ENCODE measurements at places on chromosomes 16 and 17. TPM values are rescaled to one million over a fixed set of nuclear protein-coding genes. Genes with fewer than 3 reads are reported as not detected.

HOXB7 gene
- total RNA-seq, result not detected

VMO1 gene
- total RNA-seq, result not detected

MMP25 gene
- 0.37 TPM for total RNA-seq

KRTAP9-2 gene
- not detected for total RNA-seq

CCT6B gene
- 1.5 TPM for total RNA-seq

CLDN6 gene
- total RNA-seq, result not detected
